ENCODE measurements at places on chromosomes 6 and 20.

- DNase-seq, result no peak
Measured at GRCh38 chr6:163298079-163298830, 116.3 kb upstream of the QKI start.

GRCh38 chr6:142167486-142167885, 20.4 kb downstream of the VTA1 start:
- no peak for DNase-seq

DNA sequence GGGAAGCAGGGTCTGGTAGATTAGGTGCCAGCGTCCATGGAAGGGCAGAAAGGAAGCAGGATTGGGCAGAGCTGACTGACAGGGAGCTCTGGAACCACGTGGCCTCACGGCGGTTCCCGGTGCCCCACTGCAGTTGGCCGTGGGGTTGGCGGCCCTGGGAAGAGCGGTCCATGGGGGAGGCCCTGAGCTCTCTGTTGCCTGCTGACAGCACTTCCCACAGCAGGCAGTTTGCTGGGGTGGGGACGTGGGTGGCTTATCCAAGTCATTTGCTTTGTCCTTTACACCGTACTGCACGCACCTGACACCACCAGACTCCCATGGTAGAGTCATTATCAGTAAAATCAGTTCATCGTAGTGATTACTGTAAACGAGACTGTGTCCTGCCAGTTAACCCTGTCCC, 56.1 kb downstream of the RPP40 start:
- DNase-seq, result no peak

GRCh38 chr6:16345449-16346330, 107.3 kb downstream of the GMPR start:
- no peak for DNase-seq

DNA sequence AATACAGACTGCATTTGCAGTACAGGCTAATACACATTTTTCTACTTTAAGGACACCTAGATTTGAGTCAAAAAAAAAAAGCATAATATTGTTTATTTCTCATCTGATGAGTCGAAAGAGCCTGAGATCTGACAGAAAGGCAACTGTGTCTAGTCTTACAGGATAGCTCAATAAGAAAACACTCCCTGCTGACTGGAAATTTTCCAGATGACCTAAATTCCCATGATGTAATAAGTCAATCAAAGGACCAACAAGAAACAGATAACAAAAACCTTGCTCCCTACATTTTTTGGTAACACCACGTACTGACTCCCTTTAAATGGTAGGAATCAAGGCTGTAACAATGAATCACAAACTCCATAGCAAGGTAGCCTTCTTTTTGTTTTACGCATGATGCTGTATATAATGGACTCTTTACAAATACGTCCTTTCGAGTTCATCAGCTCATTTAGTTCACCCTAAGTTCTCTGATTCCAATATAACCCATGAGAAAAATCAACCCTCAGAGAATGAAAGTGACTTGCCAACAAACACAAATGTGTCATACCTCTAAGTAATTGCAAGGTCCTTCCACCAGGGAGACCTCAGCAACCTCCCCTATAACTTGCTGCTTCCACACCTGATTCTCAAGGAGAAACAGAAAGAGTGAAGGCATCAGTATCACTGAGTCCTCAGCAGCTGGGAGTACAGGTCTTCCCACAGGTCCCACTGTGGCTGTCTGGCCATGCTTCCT, 12.1 kb downstream of the TBX18 start:
- DNase-seq, result no peak

DNA sequence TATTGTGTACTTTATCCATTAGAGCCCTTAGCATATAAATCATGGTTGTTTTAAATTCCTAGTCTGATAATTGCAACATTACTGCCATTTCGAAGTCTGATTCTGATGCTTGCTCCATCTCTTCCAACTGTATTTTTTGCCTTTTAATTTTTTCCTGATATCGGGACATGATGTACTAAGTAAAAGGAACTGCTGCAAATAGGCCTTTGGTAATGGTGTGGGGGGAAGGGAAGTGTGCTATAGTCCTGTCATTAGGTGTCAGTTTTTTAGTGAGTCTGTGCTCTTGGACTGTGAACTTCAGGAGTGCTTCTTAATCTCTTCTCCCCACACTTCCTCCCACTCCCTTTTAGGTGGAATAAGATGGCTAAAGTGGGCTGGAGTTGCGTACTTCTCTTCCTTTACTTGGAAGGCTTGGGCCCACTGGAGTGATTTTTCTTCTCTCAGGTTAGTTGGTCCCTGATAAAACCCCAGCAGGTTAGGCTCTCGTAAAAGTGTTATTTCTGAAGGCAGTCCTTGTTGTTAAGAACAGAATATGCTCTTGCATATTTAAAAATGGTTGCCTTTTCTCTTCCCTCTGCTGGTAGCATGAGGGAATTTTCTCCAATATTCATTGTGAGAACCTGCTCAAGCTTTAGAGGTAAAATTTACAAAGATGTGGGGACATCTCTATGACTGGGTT, 18.1 kb downstream of the STXBP5 start:
- DNase-seq, result no peak

- DNase-seq, result no peak
Measured at GRCh38 chr6:117685359-117685758, 10.1 kb downstream of the NUS1 start.

DNA sequence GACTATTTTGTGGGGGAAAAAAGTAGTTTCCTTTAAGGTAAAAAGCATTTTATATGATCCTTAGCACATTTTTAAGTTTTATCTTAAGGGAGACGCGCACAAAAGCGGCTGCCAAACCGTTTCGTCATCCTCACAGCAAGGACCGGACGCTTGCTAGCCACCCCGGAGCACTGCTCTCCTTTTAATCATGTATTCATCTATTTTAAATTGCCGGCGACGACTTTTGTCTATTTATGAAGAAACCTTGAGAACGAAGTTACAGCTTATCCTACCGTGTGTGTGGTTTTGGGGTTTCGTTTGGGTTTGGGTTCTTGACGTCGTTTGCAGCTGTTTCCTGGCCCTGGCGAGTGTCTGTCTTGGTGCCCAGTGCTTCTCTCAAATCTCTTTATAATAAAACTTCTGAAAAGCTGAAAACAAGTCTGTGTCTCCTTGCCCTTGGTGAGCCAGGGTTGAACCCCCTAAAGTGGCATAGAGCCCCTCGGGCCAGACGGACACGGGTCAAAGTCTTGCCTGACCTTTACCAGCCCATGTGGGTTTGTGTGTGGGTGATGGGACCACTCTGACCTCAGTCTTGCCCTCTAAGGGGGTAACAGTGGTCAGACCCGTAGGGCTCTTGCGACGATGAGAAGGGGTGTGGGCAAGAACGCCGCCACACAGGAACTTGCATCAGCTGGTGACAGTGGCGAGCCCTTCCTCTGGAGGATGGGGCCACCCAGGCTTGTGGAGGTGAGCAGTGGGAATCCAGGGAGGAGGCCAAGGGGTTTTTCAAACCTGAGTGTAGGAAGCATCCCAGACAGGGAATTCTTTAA, 117.6 kb downstream of the JPH2 start:
- DNase-seq, result no peak
